ENCODE measurements at places on chromosomes 2 and 18.

DNA sequence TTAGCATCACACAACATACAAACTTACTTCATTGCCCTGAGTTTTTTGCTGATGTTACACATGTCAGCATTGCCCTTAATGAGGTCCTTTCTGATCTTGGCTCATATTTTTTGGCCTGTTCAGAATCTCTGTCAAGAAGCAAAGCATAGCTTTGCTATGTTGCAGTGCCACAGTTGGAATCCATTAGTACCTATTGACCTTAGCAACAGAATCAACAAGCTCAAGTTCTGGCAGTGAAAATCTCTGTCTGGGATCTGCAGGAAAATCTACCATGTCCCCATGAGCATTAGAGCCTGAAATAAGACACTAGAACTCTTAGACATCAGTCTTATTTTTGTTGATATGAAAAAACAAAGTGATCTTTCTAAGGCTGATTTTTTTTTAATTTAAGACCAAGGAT, 105.6 kb upstream of the FHL2 start:
- no peak for DNase-seq

- no peak for DNase-seq
Observed at GRCh38 chr2:21072477-21073242, 28.8 kb upstream of the APOB start.

DNA sequence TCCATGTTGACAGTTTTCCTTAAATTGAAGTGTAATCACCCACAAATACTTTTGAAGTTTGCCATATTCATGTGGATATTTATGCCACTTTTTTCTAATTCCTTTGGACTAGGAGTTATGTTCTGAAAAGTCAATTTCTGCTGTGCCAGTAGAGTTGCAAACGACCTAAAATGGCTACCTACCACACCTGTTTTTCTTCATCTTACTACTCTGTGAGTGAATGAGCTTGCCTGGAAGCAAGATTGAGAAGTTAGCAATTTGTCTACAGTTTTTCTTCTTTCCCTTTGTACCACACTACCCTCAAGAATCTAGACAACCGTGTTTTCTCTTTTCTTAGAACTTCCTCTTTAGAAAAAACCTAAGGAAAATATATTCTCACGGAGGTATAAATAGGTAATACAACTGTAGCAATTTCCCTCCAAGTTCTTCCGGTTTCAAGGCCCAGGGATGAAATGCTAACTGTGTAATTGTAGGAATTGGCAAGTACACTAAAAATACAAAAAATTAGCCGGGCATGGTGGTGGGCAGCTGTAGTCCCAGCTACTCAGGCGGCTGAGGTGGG, 7.3 kb upstream of the SLC39A10 start:
- DNase-seq, result no peak

DNA sequence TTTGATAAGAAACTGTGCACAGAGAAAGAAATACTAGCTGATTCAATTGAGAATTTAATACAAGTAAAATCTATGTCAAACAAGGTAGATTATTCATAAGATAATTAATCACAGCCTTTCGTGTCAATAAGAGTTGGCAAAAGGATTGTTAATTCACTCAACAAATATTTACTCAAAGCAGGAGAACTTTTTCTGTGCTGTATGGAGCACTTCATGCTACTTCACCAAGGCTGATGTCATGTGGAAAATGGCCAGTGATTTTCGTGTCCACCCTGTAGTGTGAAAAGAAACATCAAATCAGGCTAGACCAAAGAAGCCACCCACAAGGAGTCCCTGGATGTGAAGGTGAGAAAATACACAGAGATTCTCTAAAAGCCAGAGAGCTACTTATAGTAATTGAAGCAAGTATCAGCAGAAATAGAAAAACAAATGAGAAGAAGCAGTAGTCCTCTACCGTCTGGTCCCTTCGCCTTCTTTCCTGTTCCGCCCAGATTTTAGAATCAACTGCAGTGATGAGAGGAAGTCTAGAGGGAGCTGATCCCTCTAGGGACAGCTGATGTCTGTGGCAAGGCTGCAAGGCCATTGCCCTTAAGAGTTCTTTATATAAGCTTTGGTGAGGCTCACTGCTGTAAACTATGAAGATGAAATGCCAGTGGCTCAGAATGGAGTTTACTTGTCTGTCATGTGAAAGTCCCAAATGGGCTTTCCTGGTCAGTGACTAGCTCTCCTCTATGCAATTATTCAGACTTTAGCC, 201.3 kb upstream of the APCDD1 start:
- no peak for DNase-seq

DNA sequence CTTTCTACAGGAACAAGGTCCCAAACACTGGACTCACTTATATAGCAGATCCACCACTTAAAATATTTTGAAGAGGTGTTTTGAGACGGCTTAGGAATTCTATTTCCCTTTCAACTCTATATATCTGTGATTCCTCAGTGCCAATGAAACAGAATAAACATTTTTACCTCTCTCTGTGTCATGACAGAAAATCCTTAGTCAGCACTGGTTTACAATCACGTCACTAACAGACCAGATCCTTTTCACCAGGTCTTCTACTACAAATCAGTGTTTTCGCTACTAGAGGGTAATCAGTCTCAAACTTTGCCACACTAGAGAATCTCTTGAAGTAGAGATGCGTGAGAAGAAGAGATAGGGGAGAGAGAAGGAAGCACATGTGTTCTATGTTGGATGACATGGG, 325.6 kb downstream of the SS18 start:
- DNase-seq, result no peak

DNA sequence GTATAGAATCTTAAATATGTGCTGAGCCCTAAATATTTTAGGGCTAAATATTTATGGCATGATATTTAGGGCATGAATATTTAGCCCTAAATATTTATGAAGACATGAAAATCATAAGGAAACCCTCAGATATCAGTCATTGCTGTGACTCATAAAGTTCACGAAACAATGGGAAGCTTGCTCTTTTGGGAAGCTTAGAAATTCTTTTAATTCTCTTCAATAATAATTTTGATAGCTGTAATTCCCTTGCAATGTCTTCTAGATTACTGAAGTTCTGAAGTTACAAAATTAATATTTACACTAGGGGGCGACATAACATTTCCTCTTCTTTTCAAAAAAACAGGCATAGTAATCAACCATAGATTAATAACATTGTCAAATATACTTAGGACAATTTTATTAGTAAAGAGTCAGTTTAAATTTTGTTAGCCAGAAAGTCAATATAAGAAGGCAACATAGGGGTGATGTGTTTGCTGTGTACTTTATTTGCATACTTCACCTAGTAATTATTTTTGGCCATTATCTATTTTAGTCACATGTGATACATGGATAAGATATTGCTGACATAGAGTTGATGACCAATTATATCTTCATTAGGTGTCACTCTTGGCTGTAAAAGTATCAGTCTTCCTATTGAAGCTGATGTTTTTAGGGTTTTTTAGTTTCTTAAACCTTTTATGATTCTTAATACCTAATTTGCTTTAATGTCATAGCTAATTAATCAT, 13.2 kb downstream of the ZNF804A start:
- DNase-seq, result no peak

DNA sequence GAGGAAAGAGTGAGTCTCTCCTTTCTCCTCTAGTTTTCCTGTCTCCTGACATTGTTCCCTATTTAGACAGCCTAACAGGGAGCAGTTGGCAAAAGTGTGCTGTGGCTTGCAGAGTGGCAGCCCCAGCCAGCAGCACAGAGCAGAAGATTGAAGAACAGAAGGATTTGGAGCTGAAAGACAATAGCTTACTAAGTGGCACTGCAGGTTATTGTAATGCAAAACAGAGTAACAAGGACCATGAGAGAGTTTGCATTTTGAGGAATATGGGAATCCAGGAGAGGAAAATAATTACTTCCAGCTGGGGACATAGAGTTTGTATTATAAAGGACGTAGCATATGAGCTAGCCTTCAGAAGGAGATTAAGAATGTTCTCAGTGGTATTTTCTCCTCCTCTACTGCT, 342.4 kb downstream of the AKAIN1 start:
- DNase-seq, result no peak

GRCh38 chr18:46311491-46311890, 207.3 kb downstream of the HAUS1 start:
- DNase-seq, result no peak

- no peak for DNase-seq
Observed at GRCh38 chr2:232929303-232930058, 59.4 kb downstream of the SNORC start.

GRCh38 chr2:79630972-79631557, 118.2 kb downstream of the CTNNA2 start:
- no peak for DNase-seq

DNA sequence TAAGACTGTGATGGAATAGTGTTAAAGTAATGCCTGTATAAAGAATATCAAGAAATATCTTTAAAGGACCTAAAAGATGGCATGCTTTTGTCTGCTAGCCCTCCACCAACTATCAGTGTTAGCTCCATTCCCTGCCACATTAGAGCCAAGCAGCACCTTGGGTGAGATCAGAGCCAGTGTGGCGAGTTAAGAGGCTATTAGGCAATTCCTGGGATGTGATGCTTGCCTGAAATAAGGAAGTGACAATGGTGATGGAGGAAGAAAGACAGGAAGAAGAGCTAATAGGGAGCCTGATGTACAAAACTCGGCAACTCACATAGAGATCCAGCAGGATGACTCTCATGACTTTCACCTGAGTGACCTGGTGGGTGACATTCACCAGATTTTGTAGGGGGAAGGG, 143.5 kb downstream of the ZEB2 start:
- no peak for DNase-seq

- no peak for DNase-seq
Observed at GRCh38 chr2:212392043-212392442, 146.6 kb downstream of the ERBB4 start.

- DNase-seq, result no peak
Observed at GRCh38 chr2:33208400-33208799, 261.6 kb downstream of the LTBP1 start.

DNA sequence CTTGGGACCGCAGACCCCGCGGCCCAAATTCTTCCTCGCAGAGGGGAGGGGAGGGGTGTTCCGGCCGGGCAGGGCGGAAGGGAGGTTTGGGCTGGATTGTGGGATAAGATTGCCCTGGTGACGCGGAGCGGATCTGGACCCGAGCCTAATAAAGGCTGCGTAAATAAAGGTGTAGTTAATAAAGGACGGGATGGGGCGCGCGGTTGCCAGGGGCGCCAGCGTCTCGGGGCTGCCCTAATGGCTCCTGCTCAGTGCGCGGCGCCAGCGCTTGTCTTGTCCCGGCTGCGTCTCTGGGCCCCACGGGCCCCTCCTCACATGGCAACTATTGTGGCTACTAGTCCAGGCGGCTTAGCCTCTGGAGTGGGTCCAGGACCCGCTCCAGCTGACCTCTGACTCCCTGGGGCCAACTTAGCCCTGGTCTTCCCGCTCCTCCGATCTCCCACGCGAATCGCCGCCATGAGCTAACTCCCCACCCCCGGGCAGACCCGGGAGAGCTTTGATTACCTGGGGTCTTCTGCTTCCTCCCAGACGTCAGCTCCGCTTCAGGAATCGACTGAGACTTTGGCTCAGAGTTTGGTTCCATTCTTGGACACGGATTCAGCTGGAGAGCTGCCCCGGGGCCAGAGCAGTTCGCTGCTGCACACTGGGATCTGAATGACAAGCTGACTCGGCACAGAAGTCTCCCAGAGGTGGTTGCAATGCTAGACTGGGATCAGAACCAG, 36.5 kb downstream of the SLC25A52 start:
- no peak for DNase-seq

- DNase-seq, result no peak
Observed at GRCh38 chr2:19882286-19882685, 19.5 kb downstream of the TTC32 start.

- DNase-seq, result no peak
Observed at GRCh38 chr2:174595891-174596397, 1.7 kb downstream of the WIPF1 start.

- DNase-seq, result no peak
Observed at GRCh38 chr18:23992089-23992940, 22.2 kb upstream of the TTC39C start.

GRCh38 chr2:134932864-134933526, 14.4 kb downstream of the CCNT2 start:
- DNase-seq, result no peak

DNA sequence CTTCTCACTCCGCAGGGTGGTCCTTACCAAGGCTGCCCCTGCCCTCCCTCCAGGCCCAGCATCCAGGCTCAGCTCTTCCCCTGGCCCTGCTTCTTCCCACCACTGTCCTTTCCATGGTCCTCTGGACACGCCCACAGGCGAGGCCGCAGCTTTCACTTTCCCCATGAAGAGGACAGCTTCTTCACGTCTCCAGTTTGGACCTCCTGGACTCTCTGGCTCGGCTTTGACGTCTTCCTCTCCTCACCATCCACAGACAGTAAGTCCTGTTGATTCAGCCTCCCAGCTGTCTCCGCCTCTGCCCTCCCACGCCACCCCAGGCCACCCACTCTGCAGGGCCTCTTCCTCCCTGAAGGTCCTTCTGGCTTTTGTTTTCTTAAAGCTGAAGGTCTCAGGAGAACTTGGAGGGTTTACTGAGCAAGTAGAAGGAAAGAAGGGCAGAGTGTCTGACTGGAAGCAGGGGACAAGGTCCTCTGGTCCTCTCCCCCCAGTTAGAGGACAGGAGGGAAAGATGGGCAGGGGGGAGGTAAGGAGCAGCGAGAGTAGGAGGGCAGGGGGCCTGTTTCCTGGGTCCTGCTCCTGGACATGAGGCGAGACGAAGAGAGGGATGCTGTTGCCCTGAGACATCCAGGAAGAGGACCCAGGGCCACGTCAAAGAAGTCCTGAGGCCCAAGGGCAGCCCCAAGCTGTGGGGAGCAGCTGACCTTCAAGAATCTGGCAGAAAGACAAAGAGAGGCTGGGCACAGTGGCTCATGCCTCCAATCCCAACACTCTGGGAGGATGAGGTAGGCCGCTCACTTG, 24.7 kb upstream of the NMUR1 start:
- DNase-seq, result no peak

DNA sequence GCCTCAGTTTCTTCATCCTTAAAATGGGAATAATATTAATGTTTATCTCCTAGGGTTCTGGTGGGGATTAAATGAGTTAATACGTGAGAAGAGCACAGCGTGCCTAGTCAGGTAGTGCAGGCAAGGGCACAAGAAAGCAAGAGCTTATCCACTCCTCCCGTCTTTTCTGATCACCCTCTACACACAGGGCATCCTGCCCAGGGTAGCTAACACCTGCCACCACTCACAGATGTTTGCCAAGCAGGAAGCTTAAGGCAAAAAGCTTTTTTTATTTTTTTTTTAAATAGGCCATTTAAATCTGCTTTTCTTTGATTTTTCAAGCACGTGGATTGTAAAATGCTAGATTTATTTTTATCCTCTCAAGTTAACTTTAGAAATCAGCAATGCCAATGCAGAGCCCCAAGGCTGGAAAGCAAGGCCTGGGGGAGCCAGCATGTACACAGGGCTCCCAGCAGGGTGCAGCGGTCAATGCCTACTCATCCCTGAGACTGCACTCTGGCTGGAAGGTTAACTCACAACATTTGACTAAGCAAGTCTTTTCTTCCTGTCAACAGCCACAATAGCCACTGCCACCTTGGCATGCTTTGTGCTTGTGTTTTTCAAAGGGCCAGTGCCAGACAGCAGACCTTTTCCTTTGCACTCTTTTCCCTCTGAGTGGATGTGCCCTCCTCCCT, 86.5 kb upstream of the ACAA2 start:
- no peak for DNase-seq
